ENCODE measurements at places on chromosomes 4 and X.

DNA sequence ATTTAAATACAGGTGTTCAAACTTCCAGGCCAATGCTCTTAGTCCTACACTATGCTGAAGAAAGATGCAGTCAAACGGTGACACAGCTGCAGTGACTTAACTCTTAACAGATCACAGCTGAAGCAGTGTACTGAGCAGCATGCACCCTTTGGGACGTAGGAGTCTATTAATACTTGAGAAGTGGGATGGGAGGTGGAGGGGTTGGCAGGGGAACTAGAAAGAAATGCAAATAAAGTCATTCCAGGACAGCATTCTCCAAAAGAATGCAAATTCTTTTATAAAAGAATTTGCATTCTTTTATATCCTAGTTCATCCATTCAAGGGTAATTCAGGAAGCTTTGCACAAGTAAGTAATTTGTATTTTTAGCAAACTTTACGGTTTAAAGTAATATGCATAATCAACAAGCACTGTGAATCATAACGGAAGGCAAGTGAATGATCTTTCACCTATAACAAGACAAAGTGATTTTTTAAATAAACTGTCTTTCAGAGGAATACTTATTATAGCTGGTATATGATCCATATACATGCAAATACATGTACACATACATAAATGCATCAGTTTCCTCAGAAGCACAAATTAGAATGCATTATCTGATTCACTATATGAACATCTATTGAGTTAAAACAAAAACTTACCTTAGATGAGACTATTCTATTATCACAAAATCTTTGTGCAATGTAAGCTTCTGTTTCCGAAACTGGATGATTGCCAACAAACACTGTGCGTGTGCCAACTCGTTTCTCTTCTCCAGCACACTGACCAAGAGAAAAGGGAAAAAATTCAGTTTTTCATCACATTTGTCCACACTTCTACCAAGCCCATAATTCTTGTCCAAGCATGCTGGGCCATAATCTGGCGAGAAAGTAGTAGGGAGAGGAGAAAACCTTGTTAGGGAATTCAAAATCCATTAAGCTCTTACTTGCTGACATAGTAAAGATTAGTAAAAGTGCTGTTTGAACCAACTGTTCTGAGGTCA is 106.5 kb downstream of the ATP11C start:
- DNase-seq: no peak

DNA sequence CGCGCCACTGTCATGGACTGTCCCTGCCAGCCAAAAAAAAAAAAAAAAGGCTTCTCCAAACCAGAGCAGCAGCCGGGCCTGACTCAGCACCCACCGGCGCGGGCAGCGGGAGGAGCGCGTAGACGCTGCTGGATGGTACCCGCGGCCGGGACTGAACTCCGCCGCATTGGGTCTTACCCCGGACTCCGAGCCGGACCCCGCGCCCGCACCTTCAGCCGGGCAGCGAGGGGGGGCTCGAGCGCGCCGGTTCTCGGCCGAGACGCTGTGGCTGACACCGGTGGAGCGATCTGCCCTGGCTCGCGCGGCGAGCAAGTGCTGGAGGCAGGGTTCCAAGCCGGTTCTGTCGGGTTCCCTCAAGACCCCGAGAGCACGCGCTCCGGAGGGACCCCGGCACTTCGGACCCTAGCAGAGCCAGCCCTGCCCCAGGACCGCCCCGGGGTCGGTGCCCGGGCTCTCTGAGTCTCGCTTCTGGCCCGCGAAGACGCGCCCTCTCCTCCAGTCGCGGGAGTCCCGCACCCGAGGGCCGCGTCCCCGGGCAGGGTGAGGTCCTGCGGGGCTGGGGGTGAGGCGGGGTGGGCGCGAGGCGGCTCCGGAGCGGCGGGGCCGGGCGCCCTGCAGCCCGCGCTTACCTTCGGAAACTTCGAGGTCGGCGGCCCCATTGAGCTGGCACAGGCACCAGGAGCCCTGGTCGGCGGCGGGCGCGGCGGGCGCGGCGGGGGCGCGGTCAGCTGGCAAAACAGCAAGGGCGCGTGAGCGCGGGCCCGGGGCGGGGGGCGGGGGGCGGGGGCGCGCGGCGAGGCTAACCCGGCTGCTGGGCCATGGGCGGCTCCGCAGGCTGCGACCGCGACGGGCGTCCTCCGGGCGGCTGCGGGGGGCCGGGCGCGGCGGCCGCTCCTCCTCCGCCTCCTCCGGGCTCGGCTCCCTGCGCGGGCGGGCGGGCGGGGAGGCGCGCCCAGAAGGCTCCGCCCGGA is 11.8 kb upstream of the MAN2B2 start:
- DNase-seq: no peak

GRCh38 chrX:7503251-7503650 is 339.7 kb upstream of the VCX start:
- no peak for DNase-seq

GRCh38 chr4:144851948-144852347 is 206.0 kb downstream of the HHIP start:
- DNase-seq: no peak

GRCh38 chr4:7782783-7783182 is 156.9 kb downstream of the AFAP1 start:
- no peak for DNase-seq

DNA sequence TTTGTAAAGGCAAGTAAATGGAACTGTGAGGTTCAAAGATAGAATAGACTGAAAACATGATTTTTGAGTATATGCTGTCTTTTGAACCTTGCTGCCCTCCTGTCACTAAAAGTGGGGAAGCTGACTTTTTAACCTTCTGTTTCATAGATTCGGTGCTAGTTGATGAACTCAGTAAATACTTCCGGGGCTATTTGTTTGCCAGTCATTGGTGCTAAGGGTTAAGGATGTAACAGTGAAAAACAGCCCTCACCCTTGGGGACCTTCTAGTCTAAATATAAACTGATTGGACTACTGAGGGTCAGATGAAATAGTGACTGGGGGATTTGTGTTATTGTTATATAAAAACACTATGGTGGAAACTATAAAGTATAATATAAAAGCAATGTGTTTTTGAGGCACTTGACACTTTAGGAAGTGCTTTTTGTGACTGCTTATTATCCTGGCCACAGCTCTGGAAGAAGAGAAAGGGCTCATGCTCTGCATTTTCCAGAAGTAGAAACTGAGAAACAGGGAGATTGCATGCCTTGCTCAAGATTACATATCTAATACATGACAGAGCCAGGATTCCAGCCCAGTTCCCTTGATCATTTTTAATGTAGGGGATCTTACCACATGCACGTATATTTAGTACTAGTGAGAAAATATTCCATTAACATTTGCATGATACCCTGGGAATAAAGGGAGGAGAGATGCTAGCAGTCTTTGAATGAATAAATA is 3.9 kb downstream of the BST1 start:
- DNase-seq: no peak

GRCh38 chr4:66963084-66963483 is 582.2 kb downstream of the CENPC start:
- DNase-seq: no peak

DNA sequence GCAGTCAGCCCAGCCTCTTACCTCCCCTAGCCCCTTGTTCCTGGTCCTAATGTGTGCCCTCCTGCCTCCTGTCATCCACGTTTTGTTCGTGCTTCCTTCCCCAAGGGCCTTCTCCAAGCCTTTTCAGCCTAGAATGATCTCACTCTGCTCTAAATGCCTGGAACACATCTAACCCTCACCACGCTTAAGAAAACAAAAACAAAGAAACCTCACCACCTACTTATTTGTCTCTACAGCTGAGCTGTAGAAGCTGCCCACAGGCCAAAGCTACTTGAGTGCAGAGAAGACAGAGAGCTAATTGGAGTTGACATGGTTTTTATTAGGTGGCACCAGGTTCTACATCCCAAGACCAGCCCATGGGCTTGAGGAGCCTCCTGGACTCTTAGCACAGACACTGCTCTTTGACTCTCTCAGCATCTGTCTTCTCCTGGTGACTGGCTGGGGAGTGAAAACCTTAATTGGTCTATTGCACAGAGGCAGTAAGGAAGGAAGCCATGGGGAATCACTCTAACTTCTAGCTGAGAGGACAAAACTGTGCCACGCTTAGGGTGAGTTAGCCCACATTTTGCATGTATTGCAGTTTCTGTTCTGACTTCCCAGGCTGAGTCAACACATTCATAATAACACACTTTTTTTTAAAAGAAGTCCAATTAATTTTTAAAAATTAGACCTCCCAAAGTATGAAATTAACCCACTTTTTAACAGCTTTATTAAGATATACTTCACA is 52.3 kb upstream of the PDK3 start:
- DNase-seq: no peak

DNA sequence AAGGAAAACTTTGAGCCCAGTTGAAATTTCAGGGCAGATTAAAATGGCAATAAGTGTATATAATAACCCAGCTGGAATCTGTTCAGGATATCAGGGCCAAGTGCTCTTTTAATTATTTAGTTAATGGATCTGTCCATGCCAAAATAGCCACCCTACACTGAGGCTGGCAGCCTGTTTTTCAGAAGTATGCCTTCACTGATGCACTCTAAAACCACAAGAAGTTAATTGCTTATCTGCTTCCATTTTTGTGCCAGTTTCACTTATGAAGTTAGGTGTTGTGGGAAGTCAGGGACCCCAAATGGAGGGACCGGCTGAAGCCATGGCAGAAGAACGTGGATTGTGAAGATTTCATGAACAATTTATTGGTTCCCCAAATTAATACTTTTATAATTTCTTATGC is 960.3 kb downstream of the C4orf33 start:
- no peak for DNase-seq

DNA sequence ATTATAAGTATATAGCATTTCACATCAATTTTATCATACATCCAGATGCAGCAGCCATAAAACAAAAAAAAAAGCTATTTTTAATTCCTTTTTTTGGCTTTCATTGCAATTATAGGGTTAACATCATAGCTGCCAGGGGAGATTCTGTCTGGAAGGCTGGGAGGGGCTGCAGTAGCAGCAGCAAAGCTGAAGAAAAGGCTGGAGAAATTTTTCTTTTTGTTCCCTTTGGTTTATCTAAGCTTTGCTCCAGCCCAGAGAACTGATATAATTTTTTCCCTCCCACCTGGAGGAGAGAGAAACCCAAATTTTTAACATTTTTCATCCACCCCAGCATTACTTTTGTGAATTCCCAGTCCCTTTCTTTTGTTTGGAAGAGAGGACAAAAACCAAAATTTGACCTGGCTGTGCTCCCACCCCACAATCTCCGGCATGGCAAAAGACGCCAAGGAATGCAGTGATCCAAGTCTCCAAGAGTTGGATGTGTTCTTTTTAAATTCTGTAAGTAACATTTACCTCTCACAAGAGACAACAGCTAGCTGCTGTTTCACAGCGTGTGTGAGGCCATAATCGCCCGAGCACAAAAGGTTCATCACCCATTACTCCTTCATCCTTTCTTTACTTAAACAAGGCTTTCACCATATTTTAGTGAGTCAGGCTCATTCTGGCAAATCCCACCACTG is 25.1 kb upstream of the FAM156A start:
- DNase-seq: no peak

DNA sequence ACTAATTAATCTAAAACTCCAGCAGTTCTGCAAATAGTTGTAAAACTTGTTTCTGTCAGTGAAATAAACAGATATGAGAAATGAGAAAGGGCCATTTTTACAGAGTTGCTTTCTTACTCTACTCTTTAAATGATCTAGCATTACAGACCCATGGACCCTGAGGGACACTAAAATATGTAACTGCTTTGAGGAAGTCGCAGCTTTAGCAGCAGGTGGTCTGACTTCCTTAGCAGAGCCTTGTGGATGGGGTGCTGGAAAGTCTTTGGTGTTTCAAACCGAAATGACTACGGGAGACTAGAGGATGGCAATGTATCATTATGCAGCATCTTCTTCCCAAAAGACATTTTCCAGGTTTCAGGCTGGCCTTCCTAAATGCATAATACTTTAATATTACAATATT is 18.7 kb downstream of the SHISA3 start:
- DNase-seq: no peak

DNA sequence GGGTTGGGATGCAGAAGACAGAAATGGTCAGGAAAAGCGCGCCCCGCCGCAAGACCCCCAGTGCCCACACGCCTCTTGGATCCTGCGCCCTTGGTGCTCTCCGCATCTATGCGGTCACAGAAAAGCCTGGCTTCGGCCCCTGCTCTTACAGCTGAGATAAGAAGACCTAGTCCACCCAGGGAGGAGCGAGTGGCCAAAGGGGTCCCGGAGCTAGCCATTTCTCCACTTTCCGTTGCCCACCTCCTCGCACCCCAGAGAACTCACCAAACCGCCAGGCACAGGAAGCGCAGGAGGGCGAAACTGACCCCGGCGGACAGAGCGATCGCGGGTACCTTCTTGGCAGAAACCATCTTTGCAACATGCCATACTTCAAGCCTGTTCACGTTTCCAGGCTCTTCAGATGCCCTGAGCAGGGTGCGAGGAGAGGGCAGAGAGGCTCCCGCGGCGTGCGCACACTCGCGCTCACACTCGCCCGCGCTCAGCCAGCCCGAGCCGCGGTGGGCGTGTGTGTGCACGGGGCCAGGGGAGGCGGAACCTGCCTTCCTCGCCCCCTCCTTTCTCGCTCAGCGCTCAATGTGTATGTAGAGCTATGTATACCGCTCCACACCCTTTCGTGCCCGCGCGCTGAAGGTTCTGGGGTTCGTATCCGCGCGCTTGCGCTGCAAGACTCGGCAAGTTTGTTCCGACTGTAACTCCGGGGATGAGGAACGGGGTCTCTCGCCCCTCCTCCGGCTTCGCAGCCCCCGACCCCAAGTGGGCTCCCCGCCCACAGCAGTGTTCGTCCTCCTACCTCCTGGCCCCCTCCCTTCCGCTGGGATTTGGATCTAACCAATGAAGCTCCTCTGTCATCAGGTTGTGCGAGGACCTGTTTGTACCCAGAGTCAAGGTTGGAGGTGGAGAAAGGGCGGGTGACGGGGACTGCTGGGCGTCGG is at the start of gene GABRA4:
TSS of gene GABRA4 (minus strand) at position 507 of the 932 bp plus-strand sequence. CDS start at position 350, 157 bp downstream.
- no peak for DNase-seq

- DNase-seq: no peak
These were observed 273.6 kb downstream of the FRMPD4 start for GRCh38 chrX:12411831-12412230.

DNA sequence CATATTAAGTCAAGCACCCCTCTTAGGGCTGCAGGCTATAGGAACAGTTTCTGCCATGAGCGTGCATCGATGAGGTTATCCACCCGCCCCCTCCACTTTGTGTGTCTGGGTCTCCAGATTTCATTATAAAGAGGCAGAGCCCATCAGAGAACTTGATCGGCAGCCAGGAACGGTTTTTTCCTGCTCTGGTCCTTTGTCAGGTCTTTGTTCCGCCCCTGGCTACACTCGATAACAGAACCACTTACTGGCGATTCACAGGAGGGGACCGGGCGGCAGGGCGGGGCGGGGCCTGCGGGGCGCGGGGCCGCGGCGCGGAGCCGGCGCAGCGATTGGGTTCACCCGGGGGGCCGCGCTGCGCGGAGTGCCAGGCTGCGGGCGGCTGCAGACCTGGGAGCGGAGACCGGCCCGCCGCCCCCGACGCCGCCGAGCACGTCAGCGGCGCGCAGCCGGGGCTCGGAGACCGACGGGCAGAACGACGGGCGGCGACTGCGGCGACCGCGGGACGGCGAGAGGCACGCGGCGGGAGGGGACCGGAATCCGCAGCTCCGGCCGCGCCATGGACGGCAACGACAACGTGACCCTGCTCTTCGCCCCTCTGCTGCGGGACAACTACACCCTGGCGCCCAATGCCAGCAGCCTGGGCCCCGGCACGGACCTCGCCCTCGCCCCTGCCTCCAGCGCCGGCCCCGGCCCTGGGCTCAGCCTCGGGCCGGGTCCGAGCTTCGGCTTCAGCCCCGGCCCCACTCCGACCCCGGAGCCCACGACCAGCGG is at the start of gene SLC10A4:
TSS of gene SLC10A4 (plus strand) at position 338 of the 771 bp plus-strand sequence. CDS start at position 557, 219 bp downstream.
- no peak for DNase-seq
